Smooth muscle cell of bladder (primary cell): ENCODE measurements at places on chromosomes 13 and 19. TPM values are rescaled to one million over a fixed set of nuclear protein-coding genes. Genes with fewer than 3 reads are reported as not detected.

Gene KCNN1
- 0.09 TPM in 1 of 2 replicates, not detected in the other for total RNA-seq

Gene FFAR1
- total RNA-seq, result not detected in 2 replicates

Gene PSPN
- total RNA-seq, result 0.43 and 0.92 TPM in 2 replicates

Gene NHLRC3
- 19.1 and 27.5 TPM in 2 replicates for total RNA-seq

Gene SIGLEC8
- total RNA-seq, result not detected in 2 replicates

Gene OCEL1
- total RNA-seq, result 1.4 and 2.4 TPM in 2 replicates

Gene ZNF223
- total RNA-seq, result 4.1 TPM in 2 replicates

Gene UNC13A
- total RNA-seq, result 0.28 TPM in 2 replicates

Gene ZNF575
- total RNA-seq, result 0.14 and 0.28 TPM in 2 replicates

Gene PSG3
- total RNA-seq, result not detected in 2 replicates
